PC-9 (cell line): ENCODE measurements at places on chromosomes 16 and 17. TPM values are rescaled to one million over a fixed set of nuclear protein-coding genes. Genes with fewer than 3 reads are reported as not detected.

DNA sequence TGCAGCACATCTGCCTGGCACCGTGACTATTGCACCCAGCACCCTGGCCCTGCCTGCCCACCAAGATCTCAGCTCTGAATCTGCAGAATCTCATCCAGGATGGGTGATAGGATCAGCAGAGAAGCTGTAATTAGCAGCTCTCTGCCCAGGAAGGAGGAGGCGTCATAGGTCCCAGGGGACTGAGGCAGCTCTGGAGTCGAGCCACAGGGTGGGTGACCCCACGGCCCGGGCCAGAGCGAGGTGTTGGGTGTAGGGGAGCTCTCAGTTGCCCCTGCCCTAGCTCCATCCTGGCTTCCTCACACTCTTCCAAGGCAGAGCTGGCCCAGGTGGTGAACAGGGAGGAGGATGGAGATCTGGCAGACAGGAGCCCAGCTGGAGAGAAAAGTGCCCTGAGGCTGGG lies 18.2 kb upstream of the FAM83G start:
- DNase-seq = no peak

SULT1A2 gene
- total RNA-seq = 21.8 and 23.0 TPM in 2 replicates

HOXB9 gene
- total RNA-seq = 0.30 and 0.70 TPM in 2 replicates

- DNase-seq = no peak
These were observed 30.2 kb downstream of the CACNG5 start for GRCh38 chr17:66865151-66865550.

SPATA32 gene
- 0.35 and 0.48 TPM in 2 replicates for total RNA-seq

FGF11 gene
- 15.2 and 23.2 TPM in 2 replicates for total RNA-seq

- peak; percentile 50 for DNase-seq
These were observed at the start of gene SLC16A11 for GRCh38 chr17:7043497-7044198. TSS of gene SLC16A11 (minus strand) at chr17:7044092. CDS start at chr17:7043513, 579 bp downstream.

DNA sequence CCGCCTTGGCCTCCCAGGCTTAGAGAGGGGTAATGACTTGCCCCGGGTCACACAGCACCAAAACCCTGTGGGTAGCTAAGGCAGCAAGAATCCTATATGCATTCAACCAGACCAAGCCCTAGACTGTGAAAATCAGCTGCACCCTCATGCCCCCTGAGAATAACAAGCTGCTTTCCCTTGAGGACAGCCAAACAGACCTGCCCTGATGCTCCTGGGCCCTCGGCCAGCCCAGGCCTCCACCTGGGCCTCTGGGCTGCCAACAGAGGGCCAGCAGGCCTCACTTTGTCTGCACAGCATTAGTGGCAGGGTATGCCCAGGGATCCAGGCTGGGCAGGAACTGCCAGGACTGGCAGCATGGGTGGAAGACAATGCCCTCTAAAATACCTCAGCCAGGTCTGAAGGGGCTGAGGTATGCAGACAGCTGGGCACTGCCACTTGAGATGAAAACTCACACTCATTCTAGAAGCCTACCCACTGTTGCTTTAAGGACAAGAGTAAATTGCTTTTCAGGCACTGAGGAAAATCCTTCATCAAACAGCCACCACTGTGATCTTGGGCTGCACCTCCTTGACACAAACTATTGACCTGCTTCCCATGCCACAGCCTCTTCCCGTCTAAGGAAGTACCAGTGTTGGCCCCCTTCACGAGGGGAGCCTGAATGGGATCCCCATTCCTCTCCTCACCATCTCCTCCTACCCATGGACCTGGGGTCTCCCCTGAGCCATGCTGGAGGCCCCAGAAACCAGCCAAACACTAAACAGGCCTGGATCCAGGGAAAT lies 8.8 kb downstream of the ST3GAL2 start:
- no peak for DNase-seq

DNA sequence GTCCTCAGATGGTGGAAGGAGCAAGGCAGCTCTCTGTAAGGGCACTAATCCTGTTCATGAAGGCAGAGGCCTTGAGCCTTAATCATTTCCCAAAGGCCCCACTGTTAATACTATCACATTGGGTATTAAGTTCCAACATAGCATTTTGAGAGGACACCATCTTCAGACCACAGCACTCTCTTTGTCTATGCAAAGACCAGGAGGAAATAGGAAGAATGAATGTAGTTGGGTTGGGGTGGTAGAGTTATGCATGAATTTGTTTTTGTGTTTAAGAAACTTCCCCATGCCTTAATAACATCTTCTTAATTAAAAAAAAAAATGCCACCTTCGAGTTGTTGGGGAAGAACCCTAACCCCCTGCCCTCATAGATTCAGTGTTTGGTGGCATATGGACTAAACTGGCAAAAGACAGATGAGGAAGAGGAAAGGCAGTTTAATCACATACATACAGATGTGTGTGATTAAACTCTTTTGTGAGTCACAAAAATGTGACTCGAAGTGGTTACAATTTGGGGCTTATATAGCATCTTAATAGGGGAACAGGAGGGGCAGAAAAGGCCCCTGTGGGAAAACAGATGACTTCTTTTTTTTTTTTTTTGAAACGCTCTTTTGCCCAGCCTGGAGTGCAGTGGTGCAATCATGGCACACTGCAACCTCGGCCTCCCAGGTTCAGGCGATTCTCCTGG lies 35.0 kb upstream of the SLC5A10 start:
- DNase-seq = no peak

OR4D1 gene
- not detected in 2 replicates for total RNA-seq

DNA sequence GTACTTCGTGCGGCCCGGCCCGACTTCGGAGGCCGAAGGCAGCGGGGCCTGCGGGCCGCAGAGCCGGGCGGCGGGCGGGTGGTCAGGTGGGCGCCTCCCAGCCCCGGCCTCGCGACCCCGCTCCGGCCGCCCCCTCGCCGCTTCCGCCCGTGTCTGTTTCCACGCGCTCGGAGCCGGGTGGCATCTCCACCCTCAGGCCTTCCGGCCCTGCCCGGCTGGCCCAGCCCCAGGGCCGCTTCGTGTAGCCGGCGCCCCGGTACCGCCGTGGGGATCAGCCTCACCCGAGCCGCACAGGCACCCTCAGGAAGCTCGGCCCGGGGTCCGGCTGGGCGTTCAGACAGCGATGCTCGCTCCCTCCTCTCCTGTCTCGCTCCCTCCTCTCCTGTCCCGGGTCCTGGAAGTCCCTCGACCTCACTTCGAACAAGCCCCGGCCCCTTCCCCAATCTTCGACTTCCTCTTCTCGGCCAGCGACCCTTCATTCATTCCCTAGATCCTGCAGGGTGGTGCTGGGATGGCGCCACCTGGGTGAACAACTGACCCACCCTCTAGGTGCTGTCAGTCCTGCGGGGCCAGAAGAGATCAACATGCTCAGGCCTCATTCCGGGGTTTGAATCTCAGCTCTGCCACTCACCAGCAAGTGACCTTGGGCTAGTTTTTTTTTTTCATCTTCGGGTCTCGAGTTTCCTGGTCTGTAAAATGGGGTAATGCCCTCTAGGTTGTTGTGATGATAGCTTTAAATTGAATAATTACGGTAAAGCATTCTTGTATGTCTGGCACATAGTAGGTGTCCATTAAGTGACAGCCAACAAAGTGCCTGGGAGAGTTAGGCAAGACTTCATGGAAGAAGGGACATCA lies 610 bp downstream of the VPS4A start:
- DNase-seq = peak; percentile 42

DNA sequence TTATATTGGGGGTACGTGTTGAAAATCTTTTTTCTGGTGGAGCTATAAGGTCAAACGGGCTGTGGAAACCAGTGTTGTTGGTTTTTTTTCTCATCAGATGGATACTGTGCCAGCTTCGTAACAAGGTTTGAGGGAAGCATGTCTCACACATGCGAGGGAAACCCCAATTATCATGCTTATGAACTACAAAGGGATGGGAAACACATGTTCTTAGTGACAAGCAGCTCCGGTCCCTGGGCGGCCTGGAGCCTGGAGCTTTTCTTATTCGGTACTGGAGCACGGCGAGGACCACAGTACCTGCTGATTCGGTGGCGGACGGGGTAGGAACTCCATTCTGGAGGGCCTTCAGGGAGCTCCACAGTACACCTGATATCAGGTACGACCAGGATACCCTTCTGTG lies 12.5 kb downstream of the SLC43A2 start:
- DNase-seq = no peak

- no peak for DNase-seq
These were observed 162.3 kb downstream of the MSI2 start for GRCh38 chr17:57418463-57419246.

- no peak for DNase-seq
These were observed 143.4 kb downstream of the HS3ST4 start for GRCh38 chr16:25835126-25835525.

DNA sequence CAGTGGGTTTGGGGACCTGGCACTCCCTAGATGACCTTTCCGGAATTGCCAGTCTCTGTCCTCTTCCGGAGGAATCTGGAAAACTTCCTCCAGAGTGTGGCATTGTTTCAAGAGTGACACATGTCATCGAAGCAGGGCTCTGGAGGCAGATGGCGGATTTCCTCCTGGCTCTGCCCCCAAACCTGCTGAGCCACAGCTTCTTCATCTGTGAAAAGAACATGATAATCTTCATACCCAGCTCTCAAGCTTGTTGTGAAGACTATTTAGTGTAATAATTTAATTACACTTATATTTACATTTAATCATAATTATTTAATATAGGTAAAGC lies 19.7 kb upstream of the TEX2 start:
- DNase-seq = no peak

GRCh38 chr16:88491560-88492310 lies 38.7 kb downstream of the ZFPM1 start:
- DNase-seq = no peak

DNA sequence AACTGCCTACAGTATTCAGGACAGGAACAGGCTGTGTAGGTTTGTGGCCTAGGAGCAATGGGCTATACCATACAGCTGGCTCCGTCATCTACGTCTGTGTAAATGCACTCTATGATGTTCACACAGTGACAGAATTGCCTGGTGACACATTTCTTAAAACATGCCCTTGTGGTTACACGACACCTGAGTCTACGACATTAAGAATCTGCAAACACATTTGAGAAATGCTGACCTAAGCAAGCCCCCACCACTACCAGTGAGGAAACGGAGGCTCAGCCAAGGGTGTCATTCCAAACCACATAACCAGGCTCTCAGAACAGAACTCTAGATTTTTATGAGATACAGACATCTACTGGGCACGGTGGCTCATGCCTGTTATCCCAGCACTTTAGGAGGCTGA lies 23.5 kb downstream of the USP36 start:
- no peak for DNase-seq

DNA sequence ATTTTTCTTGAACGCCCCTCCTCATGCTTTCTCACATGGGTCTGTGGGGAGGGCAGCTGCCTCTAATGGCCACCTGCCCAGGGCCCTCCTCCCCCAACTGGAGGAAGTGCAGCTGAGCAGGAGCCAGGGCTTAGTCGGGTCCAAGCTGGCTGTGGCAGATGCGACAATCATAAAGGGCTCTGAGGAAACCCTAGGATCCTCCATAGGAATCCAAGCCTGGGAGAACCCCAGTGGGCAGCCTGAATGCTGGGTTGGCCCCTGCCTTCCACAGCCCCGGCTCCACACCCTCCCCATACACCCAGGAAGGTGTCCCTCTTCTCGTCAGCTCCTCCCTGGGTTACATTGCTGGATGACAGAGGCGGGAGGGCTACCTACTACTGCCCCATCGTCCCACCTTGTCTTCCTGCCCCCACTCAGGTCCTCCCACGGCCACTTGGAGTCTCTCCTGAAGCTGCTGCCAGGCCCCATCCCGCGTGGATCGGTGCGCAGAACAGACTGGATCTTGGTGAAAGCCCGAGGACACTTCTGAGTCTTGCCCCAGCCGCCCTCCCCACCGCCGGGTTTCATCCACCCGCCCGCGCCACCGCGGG lies 15.6 kb upstream of the CBFB start:
- DNase-seq = no peak

GRCh38 chr17:58728798-58729197 lies 26.9 kb upstream of the PPM1E start:
- no peak for DNase-seq

TCAP gene
- 1.2 and 1.6 TPM in 2 replicates for total RNA-seq

- DNase-seq = peak; percentile 53
These were observed 1.8 kb upstream of the RBFOX3 start for GRCh38 chr17:79612468-79613194.

DNA sequence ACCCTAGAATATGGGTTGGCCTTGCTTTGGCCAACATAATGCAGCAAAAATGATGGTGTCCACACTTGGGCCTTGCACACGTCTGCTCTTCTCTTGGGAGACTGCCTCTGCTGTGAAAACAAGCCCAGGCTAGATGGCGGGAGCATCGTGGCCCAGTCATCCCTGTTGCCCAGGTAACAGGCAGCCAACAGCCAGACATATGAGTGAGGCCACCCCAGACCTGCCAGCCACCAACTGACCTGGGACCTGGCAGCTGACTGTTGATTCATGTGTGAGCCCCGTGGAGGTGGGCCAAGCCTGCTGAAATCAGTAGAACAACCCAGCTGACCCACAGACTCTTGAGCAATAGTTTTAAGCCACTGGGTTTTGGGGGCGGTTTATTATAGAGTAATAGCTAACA lies 39.4 kb upstream of the CDH3 start:
- no peak for DNase-seq

VTN gene
- not detected in 2 replicates for total RNA-seq

SOX9 gene
- total RNA-seq = 21.7 and 25.0 TPM in 2 replicates

- DNase-seq = no peak
These were observed 941 bp downstream of the PDK2 start for GRCh38 chr17:50096092-50096491.

- no peak for DNase-seq
These were observed 346.6 kb upstream of the SALL1 start for GRCh38 chr16:51497541-51498211.

SNX20 gene
- total RNA-seq = not detected in 2 replicates

HBZ gene
- total RNA-seq = not detected in 2 replicates

- peak; percentile 66 for DNase-seq
These were observed 941 bp upstream of the MRPS34 start for GRCh38 chr16:1773703-1774447.

ZNRF1 gene
- total RNA-seq = 64.4 and 79.3 TPM in 2 replicates

DNA sequence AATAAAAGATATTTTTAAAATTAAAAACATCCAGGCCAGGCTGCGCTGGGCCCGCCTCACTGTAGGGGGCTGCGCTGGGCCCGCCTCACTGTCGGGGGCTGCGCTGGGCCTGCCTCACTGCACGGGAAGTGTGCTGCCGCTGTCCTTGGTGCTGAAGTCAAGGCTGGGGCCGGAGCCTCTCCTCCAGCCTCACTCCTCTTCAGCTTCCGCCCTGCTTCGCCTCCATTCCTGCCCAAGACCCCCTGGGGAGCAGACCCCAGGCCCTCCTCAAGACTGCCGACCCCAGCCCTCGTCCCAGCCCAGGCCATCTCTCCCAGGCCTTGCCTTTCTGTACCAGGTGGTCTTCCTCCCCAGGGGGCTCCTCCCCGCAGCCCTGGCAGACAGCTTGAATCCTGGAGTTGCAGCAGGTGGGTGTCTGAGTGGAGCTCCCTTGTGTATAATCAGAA lies 26.2 kb downstream of the ENDOV start:
- DNase-seq = peak; percentile 35

GRCh38 chr16:15461376-15461775 lies 27.0 kb downstream of the BMERB1 start:
- no peak for DNase-seq
